ENCODE measurements at places on chromosomes 2 and 18. TPM values are rescaled to one million over a fixed set of nuclear protein-coding genes. Genes with fewer than 3 reads are reported as not detected.

GRCh38 chr2:160061533-160061932 is 882 bp downstream of the PLA2R1 start:
- no peaks in the 10 kb centered on the region for H3K4me1 ChIP-seq
- peaks cover 45% of the 10 kb centered on the region for H3K27me3 ChIP-seq
- no peaks in the 10 kb centered on the region for H3K36me3 ChIP-seq
- no peak overlapping the region for H3K4me3 ChIP-seq
- no peak for DNase-seq

GRCh38 chr2:66580166-66581049 is 145.5 kb downstream of the MEIS1 start:
- no peak overlapping the region for H3K4me3 ChIP-seq
- H3K36me3 ChIP-seq: no peaks in the 10 kb centered on the region
- H3K4me1 ChIP-seq: peaks cover 7% of the 10 kb centered on the region

GRCh38 chr2:188314314-188315054 is 22.8 kb downstream of the GULP1 start:
- H3K27ac ChIP-seq: no peak overlapping the region
- no peaks in the 10 kb centered on the region for H3K36me3 ChIP-seq
- H3K4me3 ChIP-seq: no peak overlapping the region
- H3K4me1 ChIP-seq: no peaks in the 10 kb centered on the region
- no peaks in the 10 kb centered on the region for H3K27me3 ChIP-seq
- DNase-seq: no peak

GRCh38 chr18:13221869-13222855 is 3.6 kb downstream of the LDLRAD4 start:
- H3K4me3 ChIP-seq: no peak overlapping the region
- peaks cover 34% of the 10 kb centered on the region for H3K4me1 ChIP-seq
- no peak overlapping the region for H3K27ac ChIP-seq

GRCh38 chr2:219183151-219183772 is 5.2 kb downstream of the RETREG2 start:
- peaks cover 45% of the 10 kb centered on the region for H3K4me1 ChIP-seq
- H3K4me3 ChIP-seq: no peak overlapping the region
- H3K27ac ChIP-seq: peak overlapping the region; percentile 14
- H3K36me3 ChIP-seq: peaks cover 37% of the 10 kb centered on the region

DNA sequence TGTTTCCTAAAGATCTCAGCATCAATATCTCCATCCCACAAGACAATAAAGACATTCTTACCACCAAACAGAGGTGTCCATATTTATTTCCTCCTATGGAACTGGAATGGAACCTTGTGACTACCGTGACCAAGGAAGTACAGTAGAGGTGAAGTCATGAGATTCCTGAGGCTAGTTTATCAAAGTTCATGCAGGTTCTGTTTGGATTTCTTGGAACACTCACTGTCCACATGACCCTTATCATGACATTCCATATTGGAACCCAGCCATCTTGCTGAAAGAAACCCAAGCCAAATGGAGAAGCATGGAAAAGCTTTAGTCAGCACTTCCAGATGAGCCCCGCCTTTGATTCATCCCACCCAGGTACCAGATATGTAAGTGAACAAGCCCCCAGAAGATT is 516.0 kb upstream of the POU3F3 start:
- H3K27ac ChIP-seq: no peak overlapping the region
- peaks cover 2% of the 10 kb centered on the region for H3K27me3 ChIP-seq
- DNase-seq: no peak
- H3K4me1 ChIP-seq: no peaks in the 10 kb centered on the region

DNA sequence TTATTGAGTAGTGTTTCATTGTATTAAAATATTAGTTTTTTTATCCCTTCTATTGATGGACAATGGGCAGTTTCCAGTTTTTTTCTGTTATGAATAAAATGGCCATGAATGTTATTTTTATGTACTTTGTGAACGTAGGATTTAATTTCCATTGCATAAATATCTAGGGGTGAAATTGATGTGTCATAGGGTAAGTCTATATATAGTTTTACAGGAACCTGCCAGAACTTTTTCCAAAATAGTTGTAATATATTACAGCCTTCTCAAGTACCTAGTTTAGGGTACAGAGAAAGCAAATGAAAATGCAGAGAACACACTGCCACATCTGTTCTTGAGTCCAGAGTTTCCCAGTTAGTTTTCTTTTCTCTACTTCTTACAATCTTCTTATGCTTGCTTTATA is 378.6 kb downstream of the MEIS1 start:
- H3K4me1 ChIP-seq: no peaks in the 10 kb centered on the region
- no peak for DNase-seq
- no peaks in the 10 kb centered on the region for H3K27me3 ChIP-seq
- H3K27ac ChIP-seq: no peak overlapping the region
- H3K4me3 ChIP-seq: no peak overlapping the region

The LYG1 gene
- total RNA-seq: 0.54 TPM

All from activated CD8-positive, alpha-beta T cell treated with anti-CD3 and anti-CD28 coated beads for 36 hours (primary cell).